ENCODE measurements at places on chromosomes 2 and 18. TPM values are rescaled to one million over a fixed set of nuclear protein-coding genes. Genes with fewer than 3 reads are reported as not detected.

TMEM200C gene
- not detected for total RNA-seq

OTOF gene
- not detected for total RNA-seq

CD8B2 gene
- total RNA-seq: not detected

PPP4R1 gene
- 48.1 TPM for total RNA-seq

CHRND gene
- total RNA-seq: not detected

CROCC2 gene
- total RNA-seq: not detected

SLC23A3 gene
- total RNA-seq: 4.9 TPM

BCL11A gene
- 279 TPM for total RNA-seq

CNRIP1 gene
- total RNA-seq: not detected

DNA sequence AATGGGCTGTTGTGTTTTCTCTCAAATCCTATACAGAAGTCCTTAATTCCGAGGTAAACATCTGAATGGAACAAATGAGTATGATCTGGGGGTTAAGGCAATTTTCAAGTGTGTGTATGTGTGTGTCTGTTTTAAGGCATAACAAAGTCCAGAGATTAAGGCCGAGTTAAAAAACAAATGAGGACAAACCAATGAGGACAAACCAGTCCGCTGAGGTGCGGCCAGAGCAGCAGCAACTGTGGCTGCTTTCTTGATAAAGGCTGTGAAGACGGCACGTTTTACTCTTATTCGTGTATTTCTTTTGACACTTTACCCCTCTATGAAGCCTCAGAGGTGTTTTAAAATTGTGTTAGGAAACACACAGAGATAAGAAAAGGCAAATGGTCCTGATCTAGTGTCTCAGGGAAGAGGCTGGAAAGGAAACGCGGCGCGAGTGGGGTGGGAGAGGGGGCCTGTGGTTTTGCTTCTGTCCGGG, 495 bp upstream of the GULP1 start:
- no peak for DNase-seq

DNA sequence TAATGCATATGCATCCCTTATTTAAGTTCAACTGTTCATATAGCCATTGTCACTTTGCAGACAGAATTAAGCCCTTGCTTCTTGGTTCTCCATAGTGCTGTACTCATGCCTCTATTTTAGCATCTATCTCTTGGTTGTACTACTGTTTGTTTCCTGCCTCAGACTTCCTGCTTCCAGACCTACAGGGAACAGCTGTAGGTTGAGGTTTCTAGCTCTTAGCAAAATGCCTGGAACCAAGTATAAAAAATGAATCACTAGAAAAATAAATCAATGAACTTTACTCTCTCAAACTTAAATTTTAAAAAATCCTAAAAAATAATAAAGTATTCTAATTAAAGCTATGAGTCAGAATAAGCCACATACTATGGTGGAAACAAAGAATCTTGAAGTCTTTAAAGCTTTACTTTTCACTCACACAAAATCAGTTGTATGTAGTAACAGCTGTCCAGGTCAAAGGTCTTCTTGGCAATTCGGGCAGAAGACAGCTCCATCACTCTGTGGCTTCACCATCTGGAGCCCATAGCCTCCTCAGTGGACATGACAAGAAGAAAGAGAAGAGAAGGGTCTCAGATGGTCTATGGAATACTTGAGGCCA, 1228.1 kb upstream of the GYPC start:
- DNase-seq: no peak

- DNase-seq: no peak
These were observed 40.6 kb downstream of the SDC1 start for GRCh38 chr2:20184067-20184938.

DNA sequence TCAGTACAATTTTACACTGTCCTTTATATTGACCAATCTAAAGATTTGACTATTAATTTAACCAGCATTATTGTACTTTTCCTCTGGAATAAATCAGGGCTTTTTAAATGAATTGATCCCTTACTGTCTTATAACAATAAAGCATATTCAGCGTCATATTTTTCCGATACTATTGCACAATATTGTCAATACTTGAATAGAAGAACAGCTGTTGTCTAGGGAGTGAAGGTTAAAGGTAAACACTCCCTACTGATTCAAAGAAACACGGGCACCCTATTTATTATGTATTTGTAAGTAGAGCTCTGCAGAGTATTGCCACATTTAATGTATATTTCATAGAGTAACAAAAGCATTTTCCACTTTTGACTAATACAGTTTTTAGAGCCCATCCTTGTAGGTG, 134.4 kb downstream of the CAMKMT start:
- DNase-seq: no peak

DNA sequence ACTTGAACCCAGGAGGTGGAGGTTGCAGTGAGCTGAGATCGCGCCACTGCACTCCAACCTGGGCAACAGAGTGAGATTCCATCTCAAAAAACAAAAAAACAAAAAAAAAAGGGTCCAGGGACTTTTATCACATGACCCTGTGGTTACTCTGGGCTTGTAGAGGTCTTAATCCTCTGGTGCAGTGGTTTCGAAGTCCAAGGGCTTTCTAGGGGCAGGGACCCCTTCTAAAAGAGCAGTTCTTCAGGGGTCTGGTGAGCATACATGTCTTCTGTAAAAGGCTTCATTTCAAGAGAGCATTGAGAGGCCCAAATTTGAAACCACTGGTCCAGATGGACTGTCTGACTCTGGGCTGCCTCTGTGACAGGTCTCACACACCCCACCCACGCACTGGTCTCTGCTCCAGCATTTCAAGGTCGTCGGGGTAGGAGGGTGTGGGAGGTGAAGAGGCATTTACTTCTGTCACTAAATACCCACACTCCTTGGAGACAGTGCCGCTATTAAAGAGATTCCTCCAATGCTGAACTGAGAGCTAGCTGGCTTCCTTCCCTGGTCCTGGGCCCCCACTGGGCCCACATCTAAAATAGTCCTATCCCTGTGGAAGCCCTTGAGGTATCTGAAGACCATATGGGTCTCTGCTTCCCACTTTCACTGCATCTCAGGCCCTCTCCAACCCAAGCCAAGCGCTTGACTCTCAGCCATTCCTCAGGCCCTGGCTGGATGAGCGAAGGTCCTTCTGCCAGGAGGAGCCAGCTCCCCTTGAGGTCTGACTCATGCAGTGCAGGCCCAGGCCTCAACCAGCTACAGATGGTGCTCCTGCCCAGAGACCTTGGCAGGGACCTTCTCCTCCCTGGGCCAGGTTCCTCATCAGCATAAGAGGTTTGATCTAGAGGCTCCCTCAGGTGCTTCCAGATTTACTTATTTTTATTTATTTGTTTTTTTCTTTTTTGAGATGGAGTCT, 44.8 kb downstream of the PAX8 start:
- no peak for DNase-seq

DNA sequence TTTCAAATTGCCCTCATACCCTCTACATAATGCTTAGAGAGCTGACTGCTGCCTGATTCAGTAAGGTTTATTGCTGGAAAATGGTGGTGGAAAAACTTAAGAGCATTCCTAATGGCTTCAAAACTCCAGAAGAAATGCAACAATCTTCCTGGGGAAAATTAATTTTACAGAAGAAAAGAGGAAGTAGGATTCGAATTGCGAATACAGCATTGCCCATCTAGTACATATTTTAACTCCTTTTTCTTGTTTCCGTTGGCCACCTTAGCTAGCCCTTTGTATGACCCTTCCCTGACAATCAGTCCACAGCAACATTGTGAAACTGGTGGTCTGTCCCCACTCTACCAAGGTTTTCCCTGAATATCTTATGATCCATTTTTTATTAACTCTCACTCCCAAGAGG, 224.7 kb downstream of the MTX2 start:
- DNase-seq: no peak

GRCh38 chr2:223815186-223815883, 22.0 kb downstream of the AP1S3 start:
- no peak for DNase-seq

GRCh38 chr2:134218930-134219658, 34.8 kb upstream of the MGAT5 start:
- DNase-seq: peak; percentile 38

DNA sequence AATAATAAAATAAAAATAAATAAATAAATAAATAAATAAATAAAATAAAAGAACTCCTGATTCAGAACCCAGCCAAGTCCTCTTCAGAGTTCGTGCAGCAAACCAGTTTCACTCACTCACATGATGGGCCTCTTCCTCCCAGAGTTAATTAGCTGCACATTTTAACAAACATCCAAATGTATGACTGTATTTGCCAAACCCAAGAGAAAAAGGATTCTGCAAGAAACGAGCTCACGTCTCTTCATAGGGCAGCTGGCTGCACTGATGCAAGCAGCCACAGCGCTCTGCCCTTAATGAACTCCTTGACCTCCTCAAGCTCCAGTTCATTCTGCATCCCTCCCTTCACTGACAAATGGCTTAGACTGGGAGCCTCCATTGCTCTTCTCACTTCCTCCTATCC, 55.1 kb downstream of the MREG start:
- no peak for DNase-seq

DNA sequence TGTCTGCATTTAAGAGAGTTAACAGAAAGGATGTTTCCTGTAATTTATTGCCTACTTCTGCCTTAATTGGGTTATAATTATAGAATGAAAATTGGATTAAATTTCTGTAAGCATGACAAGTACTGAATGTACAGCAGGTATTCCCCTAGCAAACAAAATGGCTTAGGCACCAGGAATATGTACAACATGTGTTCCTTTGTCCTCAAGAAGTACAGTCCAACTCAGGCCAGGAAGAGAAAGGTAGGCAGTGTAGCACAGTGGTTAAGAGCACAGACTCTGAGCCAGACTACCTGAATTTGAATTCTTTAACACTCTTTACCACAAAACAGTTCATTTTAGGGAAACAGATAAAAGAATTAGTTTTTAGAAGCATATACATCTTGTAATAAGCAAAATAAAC, 43.1 kb downstream of the COX7A2L start:
- no peak for DNase-seq

GRCh38 chr2:55159037-55159651, 72.9 kb downstream of the CLHC1 start:
- no peak for DNase-seq

GRCh38 chr2:240024766-240025165, 376 bp downstream of the NDUFA10 start:
- DNase-seq: no peak

DNA sequence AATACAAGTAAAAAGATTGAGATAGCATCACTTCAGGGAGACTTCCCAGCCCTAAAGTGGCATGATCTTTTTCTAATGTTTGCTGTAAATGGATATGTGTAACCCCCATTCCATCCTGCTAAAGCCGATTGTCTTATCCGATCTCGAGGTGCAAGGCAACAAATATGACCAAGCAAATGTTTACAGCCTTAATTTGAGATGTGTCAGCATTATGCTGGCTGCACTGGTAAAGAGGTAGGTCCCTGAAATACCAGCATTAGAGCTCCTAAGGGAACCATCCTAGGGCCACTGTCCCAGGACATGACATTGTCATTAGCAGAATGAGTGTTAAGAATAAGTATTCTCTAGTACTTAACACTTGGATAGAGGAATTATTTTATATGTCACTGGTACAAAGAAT, 108.4 kb downstream of the EPC2 start:
- DNase-seq: no peak

DNA sequence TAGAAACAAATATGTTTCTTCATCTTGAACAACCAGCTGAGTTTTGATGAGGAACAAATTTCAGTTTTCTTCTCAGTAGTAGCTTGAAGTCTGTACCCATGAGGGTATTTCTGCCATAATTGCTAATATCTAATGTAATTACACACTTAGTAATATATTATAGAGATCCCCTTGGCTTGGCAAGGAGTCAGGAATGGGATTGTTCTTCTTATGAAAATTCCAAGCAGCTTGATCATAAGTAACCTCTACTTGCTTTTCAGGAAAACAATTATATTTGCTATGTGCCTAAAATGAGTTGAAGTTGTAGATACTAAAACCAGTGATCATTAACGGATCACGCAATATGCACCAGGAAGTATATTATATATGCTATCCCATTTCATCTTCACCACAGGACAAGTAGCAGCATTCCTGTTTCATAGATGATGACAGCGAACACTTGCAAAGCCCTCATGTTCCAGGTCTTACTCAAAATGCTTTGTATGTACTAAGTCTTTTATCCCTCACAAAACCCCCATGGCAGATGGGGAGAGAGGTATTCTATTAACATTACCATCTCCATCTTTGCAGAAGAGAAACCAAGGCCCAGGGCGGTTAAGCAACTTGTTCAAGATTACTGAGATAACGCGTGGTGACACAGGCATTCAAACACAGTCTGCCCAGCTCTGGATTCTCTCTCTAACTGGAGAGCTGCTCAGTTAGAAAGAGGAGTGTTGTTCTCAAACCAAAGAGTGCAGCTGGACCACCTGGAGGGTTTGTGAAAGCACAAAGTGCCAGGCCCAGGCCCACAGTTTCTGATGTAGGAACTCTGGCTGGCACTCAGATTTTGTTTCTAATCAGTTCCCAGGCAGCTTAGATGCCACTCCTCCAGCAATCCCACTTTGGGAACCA, 21.8 kb upstream of the RGPD4 start:
- no peak for DNase-seq

DNA sequence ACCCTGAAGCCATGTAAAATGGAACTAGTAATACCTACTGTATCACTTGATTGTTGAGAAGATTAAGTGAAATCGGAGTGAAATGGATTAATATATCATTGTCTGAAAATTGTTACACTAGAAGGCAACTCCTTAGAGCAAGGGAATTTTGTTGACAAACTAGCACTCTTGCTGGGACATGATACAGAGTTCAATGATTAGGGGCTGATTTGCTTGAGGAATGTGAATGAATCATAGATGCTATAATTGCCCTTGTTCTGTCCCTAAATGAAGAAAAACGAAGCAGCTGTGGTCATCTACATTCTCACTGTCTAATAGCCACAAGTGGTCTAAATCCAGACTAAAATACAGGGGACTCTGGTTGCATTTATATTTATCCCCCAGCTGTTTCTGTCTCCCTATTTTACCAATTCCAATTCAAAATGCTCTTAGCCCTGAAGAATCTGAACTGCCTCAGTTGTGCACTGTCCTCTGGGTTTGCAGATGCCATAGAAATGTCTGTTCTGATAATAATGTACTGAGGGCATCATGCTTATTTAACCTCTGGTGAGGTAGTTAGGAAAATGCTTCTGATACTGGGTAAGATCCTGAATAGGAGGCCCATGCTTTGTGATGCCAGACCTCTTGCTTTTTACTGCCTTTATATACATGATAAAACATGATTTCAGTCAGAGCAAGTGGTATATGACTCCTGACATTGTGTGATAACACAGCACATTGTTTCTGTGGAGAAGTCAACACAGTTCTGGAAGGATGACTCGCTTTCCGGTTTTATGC, 382.1 kb downstream of the NRXN1 start:
- DNase-seq: no peak

- DNase-seq: no peak
These were observed 41.5 kb upstream of the RPE start for GRCh38 chr2:209960676-209961630.

DNA sequence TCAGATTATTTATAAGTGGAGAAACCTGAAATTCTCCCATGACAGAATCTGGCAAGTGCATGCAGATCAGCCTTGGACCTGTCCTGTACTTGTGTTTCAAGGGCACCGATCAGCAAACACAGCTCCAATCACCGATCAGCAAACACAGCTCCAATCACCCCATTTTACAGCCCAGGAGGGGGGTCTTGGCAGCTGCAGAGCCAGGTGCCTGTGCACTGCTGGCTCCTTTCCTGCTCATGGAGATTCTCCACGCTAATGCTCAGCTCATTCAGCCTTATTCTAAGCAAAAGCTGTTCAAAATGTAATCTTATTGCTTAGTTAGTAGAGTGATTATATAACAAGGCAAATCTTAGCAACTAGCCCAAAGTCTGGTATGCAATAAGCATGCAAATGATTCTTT, 623.1 kb upstream of the HS6ST1 start:
- no peak for DNase-seq

Measured in activated B cell treated with CpG ODN at 0.5 μM for 24 hours (primary cell).